ENCODE measurements at places on chromosomes 1 and 21.

- H3K27me3 ChIP-seq: no peaks in the 10 kb centered on the region
- peak within 1 kb of the TSS; percentile 94 for H3K4me3 ChIP-seq
- peak; percentile 94 for DNase-seq
Observed at GRCh38 chr1:94237291-94238226, at the start of gene ARHGAP29. Gene ARHGAP29 (minus strand): TSS chr1:94237584. CDS start chr1:94231611, 5,973 bp downstream.

DNA sequence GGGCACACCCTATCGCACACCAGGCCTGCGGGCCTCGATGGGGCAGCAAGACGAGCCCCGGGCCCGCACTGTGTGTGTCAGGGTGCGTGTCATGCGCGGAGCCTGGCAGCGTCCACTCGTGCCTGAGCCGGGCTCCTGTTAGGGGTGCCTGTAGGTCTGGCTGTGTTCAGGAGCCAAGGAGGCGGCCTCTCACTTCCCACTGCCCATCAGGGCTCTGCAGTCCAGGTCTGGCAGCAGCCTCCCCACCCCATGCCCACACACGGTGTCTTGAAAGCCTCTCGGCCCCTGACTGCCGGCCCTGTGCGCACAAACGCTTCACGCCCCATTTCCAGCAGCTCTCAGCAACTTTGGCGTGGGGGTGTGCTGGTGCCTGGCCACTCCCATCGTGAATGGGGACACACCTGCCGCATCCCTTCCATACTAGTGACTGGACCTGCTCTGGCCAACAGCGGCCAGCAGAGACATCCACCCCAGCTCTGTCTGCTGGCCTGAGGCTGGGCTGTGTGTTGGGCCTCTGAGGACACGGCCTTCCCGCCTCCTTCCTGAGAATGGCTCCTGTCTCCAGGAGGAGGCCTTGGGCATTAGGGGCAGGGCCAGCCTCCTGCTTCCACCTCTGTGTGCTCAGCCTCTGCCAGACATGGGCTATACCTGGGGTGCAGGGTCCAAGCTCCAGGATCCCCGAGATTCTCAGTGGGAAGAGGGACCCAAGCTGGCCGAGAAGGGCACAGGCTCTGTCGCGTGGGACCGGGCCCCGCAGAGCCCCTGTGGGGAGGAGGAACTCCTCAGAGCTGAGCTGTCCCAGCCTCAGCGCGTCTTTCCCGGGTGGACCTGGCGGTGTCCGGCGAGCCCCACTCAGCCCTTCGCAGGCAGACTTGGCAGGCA lies 41.8 kb upstream of the ACTRT2 start:
- peak; percentile 74 for DNase-seq
- no peak overlapping the region for H3K4me3 ChIP-seq
- H3K27ac ChIP-seq: no peak overlapping the region
- H3K4me1 ChIP-seq: no peaks in the 10 kb centered on the region
- no peaks in the 10 kb centered on the region for H3K36me3 ChIP-seq

DNA sequence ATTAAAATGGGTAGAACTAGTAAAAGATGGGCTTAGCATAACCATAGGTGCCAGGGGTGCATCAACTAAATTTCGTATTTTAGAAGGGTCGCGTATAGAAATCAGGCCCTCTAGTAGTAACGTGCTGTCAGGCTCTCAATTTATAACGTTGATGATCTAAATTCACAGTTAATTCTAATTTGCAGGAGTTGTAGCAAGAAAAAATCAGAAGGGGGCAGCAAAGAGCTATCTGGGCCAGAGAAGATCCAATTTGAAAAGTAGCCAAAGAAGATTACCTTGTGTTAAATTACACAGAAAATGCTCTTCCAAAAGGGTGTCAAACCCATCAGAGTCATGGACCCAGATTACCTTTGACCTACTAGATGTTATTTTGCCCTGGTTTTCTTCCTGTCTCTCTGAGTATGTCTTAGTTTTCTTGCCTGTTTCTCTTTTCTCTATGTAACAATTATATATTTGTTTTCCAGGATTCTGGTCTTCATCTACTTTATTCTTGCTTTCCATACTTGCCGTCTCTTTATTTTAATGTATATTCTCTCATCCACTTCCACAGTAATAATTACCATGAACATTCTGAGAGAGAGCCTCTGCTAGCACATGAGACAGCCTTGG lies 1030.9 kb downstream of the AMY1C start:
- DNase-seq: no peak
- H3K4me3 ChIP-seq: no peak overlapping the region
- H3K36me3 ChIP-seq: no peaks in the 10 kb centered on the region

DNA sequence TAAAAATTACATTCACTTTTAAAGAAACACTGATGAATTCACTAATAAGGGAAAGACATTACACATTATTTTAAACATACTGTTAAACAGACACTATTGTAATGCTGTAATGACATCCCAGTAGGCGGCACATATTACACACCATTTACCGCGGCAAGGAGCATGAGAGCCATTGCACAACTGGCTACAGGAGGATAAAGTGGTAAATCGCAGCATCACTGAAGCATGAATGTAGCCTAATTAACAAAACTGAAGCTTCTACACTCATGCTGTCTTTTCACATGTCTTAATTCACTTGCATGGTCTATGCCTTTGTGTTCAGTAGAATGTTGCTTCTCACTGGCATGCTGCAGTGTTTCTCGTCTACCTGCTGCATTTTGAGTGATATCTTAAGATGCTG lies 1046.0 kb downstream of the MRPL39 start:
- DNase-seq: no peak
- no peaks in the 10 kb centered on the region for H3K4me1 ChIP-seq
- H3K27me3 ChIP-seq: no peaks in the 10 kb centered on the region
- H3K27ac ChIP-seq: no peak overlapping the region

- DNase-seq: no peak
- H3K4me3 ChIP-seq: no peak overlapping the region
- peaks cover 3% of the 10 kb centered on the region for H3K27me3 ChIP-seq
- H3K4me1 ChIP-seq: peaks cover 13% of the 10 kb centered on the region
- H3K36me3 ChIP-seq: peaks cover 2% of the 10 kb centered on the region
Observed at GRCh38 chr1:41464885-41465284, 19.6 kb downstream of the EDN2 start.

- peaks cover 23% of the 10 kb centered on the region for H3K4me1 ChIP-seq
- no peaks in the 10 kb centered on the region for H3K27me3 ChIP-seq
- H3K4me3 ChIP-seq: no peak overlapping the region
- H3K27ac ChIP-seq: no peak overlapping the region
- H3K36me3 ChIP-seq: no peaks in the 10 kb centered on the region
Observed at GRCh38 chr1:231938211-231938610, 311.6 kb downstream of the DISC1 start.

- DNase-seq: no peak
- peaks cover 15% of the 10 kb centered on the region for H3K36me3 ChIP-seq
- H3K4me1 ChIP-seq: peaks cover 26% of the 10 kb centered on the region
- H3K27ac ChIP-seq: peak overlapping the region; percentile 88
- no peak overlapping the region for H3K4me3 ChIP-seq
Observed at GRCh38 chr1:168320800-168321450, 40.2 kb downstream of the TBX19 start.

GRCh38 chr1:205191622-205192021 lies 19.9 kb downstream of the DSTYK start:
- no peak overlapping the region for H3K27ac ChIP-seq
- peaks cover 4% of the 10 kb centered on the region for H3K36me3 ChIP-seq
- DNase-seq: no peak
- H3K27me3 ChIP-seq: no peaks in the 10 kb centered on the region
- no peak overlapping the region for H3K4me3 ChIP-seq

DNA sequence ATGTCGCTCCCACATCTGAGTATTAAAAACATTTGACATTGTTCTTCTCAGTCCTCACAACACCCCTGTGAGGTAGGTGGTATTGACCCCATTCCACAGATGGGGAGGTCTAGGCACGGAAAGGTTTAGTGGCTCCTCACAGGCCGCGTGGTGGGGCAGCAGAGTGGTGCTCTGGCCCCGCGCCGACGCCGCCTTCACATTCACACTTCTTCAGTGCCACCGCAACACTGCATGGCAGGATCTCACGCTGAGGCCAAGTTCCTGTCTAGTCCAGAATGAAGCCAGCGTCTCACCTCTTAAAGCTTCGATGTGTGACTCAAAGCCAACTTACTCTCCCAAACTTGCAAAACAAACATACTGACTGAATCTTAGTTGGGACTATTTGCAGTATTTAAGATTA lies 12.1 kb downstream of the ICMT start:
- H3K36me3 ChIP-seq: peaks cover 24% of the 10 kb centered on the region
- no peak overlapping the region for H3K27ac ChIP-seq
- no peak overlapping the region for H3K4me3 ChIP-seq
- H3K4me1 ChIP-seq: no peaks in the 10 kb centered on the region
- no peak for DNase-seq

- no peak for DNase-seq
- H3K27me3 ChIP-seq: no peaks in the 10 kb centered on the region
- peaks cover 2% of the 10 kb centered on the region for H3K36me3 ChIP-seq
- H3K4me3 ChIP-seq: no peak overlapping the region
Observed at GRCh38 chr1:228691926-228692325, 43.4 kb upstream of the RHOU start.

- no peak overlapping the region for H3K27ac ChIP-seq
- no peaks in the 10 kb centered on the region for H3K36me3 ChIP-seq
- H3K4me3 ChIP-seq: no peak overlapping the region
Observed at GRCh38 chr1:54805981-54806381, 4.9 kb upstream of the TTC22 start.

DNA sequence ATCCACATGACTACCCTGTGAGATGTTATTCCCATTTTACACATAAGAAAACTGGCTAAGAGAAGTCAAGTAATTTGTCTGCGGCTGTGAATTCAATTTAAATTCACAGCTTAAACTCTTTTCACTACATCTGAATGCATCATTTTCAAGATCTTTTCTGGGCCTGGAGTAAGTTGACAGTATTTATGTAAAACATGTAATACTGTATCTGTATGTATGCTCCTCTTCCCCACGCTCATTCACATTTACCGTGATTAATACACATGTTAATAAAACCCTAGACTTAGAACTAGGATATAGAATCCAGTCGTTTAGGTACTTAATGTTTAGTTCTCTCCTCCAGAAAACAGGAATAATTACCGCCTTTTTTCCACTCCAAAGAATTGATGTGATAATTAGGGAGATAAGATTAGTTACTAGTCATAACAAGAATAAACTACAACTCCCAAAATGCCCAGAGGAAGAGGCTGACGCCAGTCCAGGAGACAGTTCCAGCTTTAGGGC lies 442 bp upstream of the PPP1R12B start:
- H3K27me3 ChIP-seq: no peaks in the 10 kb centered on the region
- no peaks in the 10 kb centered on the region for H3K36me3 ChIP-seq
- peak overlapping the region; percentile 99 for H3K27ac ChIP-seq
- no peak for DNase-seq
- H3K4me3 ChIP-seq: peak overlapping the region; percentile 99
- peaks cover 18% of the 10 kb centered on the region for H3K4me1 ChIP-seq

- peak overlapping the region; percentile 67 for H3K27ac ChIP-seq
- no peaks in the 10 kb centered on the region for H3K27me3 ChIP-seq
- peaks cover 41% of the 10 kb centered on the region for H3K4me1 ChIP-seq
- DNase-seq: no peak
Observed at GRCh38 chr21:43574741-43575472, 84.4 kb downstream of the HSF2BP start.

DNA sequence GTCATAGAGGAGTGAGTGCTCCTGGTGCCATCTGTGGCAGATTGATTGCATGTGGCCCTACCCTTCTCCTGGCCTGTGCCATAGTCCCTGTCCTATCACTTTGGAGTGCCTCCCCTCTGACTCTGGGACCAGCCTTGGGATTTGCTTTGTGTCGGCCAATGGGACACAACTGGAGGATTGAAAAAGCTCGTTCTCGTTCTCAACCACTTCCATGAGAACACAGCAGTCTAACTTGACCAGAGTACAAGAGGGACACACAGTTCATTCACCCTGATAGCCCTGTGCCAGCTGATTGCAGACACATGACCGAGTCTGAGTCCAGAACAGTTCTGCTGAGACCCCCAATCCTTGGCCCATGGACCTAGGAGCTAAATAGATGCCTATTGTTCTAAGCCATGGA lies 47.8 kb downstream of the C1orf198 start:
- H3K4me3 ChIP-seq: no peak overlapping the region
- no peaks in the 10 kb centered on the region for H3K36me3 ChIP-seq
- H3K27me3 ChIP-seq: no peaks in the 10 kb centered on the region
- DNase-seq: no peak

- H3K4me1 ChIP-seq: peaks cover 59% of the 10 kb centered on the region
- H3K27ac ChIP-seq: peak overlapping the region; percentile 90
- DNase-seq: no peak
- H3K36me3 ChIP-seq: peaks cover 13% of the 10 kb centered on the region
- H3K27me3 ChIP-seq: no peaks in the 10 kb centered on the region
Observed at GRCh38 chr1:147168626-147169058, 3.6 kb downstream of the PRKAB2 start.

DNA sequence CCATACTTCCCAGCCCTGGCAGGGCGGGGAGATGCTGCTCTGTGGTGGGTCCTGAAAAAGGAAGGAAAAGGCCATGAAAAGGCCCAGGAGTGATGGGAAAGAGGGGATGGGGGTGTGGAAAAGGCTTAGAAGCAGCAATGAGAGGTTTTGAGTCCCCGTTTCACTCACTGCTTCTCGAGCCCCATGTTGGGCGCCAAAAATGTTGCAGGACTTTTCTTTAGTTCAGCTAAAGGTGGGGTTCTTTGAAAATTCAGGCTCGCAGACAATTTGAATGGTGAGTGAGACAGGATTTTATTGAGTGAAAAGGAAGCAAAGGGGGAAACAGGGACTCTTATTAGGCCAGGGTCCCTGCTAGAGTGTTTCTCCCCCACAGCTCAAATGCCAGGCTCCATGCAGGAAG lies 93.1 kb downstream of the MRPS6 start:
- DNase-seq: no peak
- no peaks in the 10 kb centered on the region for H3K4me1 ChIP-seq
- no peaks in the 10 kb centered on the region for H3K27me3 ChIP-seq

- DNase-seq: no peak
- no peaks in the 10 kb centered on the region for H3K27me3 ChIP-seq
Observed at GRCh38 chr1:25576459-25577133, 33.2 kb downstream of the LDLRAP1 start.

DNA sequence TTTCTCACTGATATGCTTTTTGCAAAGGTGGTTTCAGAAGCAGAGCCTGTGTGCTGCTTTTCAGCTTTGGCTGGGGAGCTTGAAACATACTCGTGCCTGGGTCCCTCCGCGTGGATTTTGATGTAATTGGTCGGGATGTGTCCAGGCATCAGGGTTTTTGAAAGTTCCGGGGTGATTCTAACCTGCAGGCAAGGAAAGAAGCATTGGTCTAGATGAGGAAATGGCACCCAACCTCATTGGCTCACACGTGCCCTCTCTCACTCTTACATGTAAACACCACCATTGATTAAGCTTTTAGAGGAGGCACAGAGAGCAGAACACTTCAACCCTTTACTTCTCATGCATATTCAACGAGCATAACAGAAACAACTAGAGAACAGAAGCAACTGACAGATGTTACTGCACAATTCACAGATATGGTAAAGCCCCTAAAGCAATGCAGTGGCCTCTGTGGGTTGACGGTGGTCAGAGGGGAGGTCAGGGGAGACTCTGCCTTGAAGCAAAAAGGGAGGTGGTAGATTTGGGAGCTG lies 112.1 kb downstream of the TLR5 start:
- peaks cover 4% of the 10 kb centered on the region for H3K4me1 ChIP-seq
- H3K27ac ChIP-seq: no peak overlapping the region
- H3K36me3 ChIP-seq: no peaks in the 10 kb centered on the region
- DNase-seq: no peak

GRCh38 chr1:201553496-201554189 lies 14.7 kb downstream of the NAV1 start:
- H3K4me3 ChIP-seq: no peak overlapping the region
- H3K36me3 ChIP-seq: peaks cover 2% of the 10 kb centered on the region
- DNase-seq: no peak
- no peaks in the 10 kb centered on the region for H3K27me3 ChIP-seq
- H3K4me1 ChIP-seq: peaks cover 52% of the 10 kb centered on the region
